ENCODE measurements at places on chromosomes 13 and 19.

- no peak for DNase-seq
Observed at GRCh38 chr13:32262619-32263018, 52.5 kb downstream of the ZAR1L start.

GRCh38 chr19:10567656-10568055, 1.1 kb downstream of the CDKN2D start:
- no peak for DNase-seq

DNA sequence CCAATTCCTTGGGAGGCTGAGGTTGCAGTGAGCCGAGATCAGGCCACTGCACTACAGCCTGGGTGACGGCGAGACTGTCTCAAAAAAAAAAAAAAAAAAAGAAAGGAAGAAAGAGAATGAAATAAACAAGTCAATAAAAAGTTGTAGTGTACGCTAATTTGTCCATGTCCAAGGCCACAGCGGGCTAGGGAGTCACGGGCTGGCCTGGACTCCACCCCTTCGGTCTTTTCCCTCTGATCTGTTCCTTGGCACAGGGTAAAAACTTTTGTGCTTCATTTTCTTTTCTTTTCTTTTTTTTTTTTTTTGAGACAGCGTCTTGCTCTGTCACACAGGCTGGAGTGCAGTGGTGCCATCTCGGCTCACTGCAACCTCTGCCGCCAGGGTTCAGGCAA, 19.4 kb upstream of the MKNK2 start:
- DNase-seq: no peak

DNA sequence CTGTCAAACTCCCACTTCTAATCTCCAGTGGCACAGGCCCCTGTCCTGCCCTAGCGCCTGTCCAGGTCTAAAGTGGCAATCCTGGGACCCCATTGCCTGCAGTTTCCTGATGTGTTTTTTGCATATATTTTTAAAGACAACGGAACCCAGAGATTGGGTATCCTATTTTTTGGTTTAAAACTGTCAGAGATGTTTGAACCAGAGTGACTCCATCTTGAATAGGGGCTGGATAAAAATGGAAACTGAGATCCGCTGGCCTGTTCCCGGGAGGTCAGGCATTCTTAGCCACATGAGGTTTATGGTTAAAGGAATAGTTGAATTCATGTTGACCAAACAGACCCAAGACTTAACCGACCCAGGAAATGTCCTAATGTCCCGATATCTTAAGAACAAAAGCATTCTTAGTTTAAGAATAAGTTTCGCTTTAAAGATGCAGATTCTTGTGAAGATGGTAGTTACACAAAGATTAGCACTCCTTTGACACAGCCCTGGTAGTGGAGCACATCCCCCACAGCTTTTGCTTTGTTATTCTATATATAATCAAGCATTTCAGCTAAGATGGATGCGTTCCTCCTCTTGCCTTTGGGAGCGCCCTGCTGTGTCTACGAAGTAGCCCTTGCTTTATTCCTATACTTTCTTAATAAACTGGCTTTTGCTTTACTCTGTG, 332.1 kb downstream of the UQCRFS1 start:
- DNase-seq: no peak

GRCh38 chr19:31347354-31347753, 1.9 kb downstream of the TSHZ3 start:
- no peak for DNase-seq

DNA sequence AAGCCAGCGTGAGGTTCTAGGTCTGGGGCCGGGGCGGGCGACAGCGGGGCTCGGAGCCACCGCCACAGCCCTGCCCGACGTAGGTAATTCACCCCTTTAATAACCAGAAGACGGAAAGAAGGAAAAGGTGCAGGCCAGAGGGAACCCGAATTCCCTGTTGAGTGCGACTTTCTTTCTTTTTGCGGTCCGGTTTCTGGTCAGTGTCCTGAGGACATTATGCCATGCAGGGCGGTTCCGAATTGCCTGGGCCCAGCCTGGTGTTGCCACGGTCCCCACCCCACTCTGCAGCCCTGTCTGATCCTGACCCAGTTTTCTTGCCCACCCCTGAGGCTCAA, 18.4 kb upstream of the TFDP1 start:
- no peak for DNase-seq

- no peak for DNase-seq
Observed at GRCh38 chr13:65336087-65336749, 1893.9 kb downstream of the PCDH9 start.

GRCh38 chr13:27334774-27335435, 64.3 kb downstream of the RASL11A start:
- DNase-seq: no peak

- DNase-seq: no peak
Observed at GRCh38 chr13:43908156-43909126, 28.7 kb downstream of the LACC1 start.

- no peak for DNase-seq
Observed at GRCh38 chr13:76703216-76703615, 183.0 kb downstream of the KCTD12 start.

DNA sequence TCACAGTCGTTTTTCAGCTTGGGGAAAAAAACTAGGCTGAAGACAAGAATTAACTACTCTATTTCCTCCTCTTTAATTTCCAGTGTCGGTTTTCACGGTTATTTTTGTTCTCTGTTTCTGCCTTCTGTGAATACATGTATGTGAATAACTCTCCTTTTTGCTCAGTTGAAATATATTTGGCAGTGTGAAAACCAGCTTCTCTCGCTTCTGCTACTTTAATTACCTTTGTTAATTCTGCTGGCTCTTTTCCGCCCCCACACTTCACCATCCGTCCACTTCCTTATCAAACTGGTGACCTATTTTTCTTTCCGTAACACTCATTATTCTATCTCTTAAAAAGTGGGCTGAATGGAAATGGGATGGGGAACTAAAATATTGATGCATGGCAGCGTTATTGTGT, 126.4 kb downstream of the POU4F1 start:
- DNase-seq: no peak

DNA sequence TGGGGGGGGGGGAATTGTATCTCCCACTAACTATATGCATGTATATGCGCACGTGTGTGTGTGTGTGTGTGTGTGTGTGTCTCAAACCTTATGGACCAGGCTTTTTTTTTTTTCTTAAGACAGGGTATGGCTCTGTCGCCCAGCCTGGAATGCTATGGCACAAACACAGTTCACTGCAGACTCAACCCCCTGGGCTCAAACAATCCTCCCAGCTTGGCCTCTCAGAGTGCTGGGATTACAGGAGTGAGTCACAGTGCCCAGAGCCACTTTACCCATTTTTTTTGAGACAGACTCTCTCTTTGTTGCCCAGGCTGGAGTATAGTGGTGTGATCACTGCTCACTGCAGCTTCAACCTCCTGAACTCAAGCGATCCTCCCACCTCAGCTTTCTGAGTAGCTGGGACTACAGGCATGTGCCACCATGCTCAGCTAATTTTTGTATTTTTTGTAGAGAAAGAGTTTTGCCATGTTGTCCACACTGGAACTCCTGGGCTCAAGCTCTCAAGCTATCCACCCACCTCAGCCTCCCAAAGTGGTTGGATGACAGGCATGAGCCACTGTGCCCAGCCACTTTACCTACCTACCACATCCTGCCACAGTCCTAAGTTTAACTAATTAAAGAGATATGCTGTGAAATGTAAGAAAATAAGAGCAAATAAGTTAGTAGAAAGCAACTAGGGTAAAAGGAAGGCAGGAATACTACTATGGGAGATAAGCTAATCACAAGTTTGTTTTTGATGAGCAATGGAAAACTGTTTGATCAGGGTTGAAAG, 2.4 kb downstream of the ZMYM5 start:
- no peak for DNase-seq

GRCh38 chr13:77235456-77236022, 91.4 kb downstream of the MYCBP2 start:
- DNase-seq: no peak

- DNase-seq: no peak
Observed at GRCh38 chr19:50005428-50005827, 19.7 kb downstream of the VRK3 start.

DNA sequence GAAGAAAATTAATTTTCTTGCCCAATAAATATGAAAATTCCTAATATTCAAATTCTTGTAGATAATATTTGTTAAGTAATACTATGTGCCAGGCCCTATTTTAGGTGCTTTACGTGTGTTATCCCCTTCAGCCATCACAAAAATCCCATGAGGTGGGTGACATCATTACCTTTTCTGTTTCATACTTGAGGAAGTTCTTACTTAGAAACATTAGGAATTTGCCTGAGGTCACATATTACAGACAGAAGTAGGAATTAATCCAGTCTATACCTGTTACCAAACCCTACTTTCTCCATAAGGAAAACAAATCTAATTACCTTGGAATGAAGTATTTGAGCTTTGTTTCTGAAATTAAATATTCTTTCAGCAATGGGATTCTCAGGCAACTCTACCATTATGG, 336.1 kb downstream of the GPC6 start:
- DNase-seq: no peak

GRCh38 chr19:485583-486236, 10.6 kb upstream of the MADCAM1 start:
- DNase-seq: no peak

DNA sequence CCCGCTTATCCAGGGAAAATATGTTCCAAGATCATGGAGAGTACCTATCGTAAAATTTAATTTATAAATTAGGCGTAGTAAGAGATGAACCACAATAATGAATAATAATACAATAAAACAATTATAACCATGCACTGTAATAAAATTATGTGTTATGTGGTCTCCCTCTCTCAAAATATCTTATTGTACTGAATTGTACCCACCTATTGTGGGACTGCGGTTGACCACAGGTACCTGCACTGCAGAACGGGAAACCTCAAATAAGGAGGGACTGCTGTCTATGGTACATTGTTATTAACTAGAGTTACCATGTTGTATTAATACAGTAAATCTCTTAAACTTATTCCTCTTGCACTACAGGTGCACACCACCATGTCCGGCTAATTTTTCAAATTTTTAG, 5.3 kb upstream of the KLK12 start:
- DNase-seq: no peak

DNA sequence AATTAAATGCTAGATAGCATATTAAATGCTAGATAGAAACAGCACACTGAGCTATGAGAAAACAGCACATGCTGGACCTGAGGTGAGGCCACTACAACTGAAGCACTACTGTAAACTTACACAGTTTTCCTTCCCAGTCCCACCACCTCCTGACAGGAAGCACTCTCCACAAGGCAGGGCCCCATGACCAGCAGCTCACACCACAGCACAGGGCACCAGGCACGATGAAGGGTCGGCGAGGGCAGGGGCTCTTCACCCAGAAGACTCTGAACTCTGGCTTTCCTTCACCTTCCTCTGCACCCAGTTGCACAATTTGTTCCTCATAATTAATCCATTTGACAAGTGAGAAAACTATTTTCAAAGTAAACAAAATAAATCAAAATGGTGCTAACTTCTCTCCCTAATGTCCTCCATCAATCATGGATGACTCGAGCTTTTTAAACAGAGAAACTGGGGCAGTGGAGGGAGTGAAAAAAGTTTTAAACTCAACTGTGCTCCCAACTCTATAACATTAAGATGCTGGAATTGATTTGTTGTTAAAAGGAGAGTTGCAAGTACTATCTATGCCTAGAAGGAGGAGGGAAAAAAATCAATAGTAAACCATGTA, 568.7 kb downstream of the UQCRFS1 start:
- no peak for DNase-seq

GRCh38 chr13:21218351-21219035, 42.0 kb downstream of the MRPL57 start:
- peak; percentile 33 for DNase-seq

DNA sequence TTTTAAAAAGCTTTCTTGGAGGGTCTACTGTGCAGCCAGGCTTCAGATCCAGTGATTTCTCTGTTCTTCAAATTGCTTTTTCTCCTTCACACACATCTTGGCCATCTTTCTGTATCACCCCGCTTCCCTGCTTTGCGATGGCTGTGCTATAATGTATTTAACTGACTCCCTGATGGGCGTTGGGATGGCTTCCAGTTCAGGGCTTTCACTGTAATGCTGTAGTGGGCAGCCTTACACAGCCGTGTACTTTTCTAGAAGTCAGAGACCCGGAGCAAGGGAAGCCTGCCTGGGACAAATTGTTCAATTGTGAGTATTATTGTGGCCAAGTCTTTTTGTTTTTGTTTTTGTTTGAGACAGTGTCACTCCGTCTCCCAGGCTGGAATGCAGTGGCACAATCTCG, 19.4 kb upstream of the PAK4 start:
- no peak for DNase-seq

- no peak for DNase-seq
Observed at GRCh38 chr13:45055198-45055901, 65.0 kb upstream of the GTF2F2 start.

GRCh38 chr13:45109102-45109720, 11.1 kb upstream of the GTF2F2 start:
- DNase-seq: no peak

- no peak for DNase-seq
Observed at GRCh38 chr19:39842693-39843435, 3.3 kb downstream of the FBL start.

GRCh38 chr19:16883522-16883921, 5.3 kb upstream of the F2RL3 start:
- no peak for DNase-seq

DNA sequence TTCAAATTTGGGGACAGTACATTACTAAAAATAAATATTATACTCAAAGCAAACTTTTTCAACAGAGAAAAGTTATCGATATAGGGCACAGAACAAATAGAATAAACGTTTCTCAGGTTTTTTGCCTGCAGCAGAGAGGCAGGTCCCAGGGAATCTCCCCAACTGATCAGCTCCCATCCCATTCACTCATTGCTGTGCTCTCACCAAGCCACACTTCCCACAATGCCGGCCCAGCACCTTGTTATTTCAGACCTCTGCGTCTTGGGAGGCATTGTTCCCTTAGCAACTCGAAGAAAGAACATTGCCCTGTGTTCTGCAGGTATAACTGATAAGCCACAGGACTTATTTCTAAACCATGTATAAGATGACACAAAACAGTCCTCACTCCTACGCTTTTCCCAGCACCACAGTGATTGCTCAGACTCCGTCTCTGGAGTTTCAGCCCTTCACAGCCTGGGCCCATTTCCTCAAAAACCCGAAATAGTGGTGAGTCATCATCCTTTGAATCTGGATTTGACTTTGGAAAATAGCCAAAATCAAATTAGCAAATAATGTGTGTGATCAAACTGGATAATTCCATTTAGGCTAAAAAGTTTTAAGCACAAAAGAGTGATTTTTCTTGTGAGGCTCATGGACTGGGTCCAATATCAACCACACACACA, 100.4 kb downstream of the DCLK1 start:
- no peak for DNase-seq

GRCh38 chr19:44752123-44752815, 3.8 kb downstream of the BCL3 start:
- no peak for DNase-seq

DNA sequence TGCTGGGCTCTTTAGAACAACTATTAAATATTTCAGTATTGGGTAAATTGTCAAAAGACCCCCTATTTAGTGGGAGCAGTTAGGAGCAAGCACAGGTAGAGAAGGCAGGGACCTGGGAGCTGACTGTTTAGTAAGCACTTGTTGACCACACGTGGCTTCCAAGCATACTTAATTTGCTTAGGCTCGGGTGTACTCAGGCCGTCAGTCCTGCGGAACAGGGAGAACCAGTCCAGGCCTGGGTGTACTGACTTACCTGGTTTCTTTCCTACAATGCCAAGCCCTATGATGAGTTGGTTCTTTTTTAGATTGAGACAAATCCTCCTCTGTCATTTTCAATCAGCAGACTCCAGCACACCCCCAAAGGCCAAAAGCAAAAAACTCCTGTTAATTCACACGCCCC, 90.0 kb downstream of the WDFY2 start:
- no peak for DNase-seq
